HT-29 (cell line): ENCODE measurements at places on chromosomes 4 and X.

DNA sequence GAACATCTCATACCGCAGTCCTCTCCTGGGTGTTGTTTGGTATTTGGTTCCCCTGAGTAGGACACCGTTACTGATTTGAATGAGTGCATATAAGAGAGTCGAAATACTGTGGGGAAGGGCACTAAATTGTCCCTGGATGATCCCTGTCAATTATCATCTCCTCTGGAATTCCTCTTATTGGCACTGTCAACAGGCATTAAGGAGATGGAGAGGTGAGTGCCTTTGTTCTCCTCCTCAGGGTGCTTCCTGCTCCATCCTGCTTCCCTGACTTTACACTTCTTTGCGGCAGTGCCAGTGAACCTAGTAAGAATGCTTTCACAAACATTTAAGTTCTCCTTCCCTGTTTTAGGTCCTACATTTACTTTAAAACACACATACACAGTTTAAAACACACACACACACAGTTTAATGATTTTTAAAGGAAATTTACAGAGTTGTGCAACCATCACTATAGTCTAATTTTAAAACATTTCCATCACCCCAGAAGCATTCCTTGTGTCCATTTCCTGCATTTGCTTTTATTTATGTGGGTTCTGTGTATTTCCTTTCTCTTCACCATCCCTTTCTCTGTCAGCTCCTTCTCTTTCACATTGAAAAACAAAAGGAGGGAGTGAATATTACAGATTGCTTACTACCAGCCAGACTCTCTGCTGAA lies 20.9 kb upstream of the ZRSR2 start:
- no peak for DNase-seq

DNA sequence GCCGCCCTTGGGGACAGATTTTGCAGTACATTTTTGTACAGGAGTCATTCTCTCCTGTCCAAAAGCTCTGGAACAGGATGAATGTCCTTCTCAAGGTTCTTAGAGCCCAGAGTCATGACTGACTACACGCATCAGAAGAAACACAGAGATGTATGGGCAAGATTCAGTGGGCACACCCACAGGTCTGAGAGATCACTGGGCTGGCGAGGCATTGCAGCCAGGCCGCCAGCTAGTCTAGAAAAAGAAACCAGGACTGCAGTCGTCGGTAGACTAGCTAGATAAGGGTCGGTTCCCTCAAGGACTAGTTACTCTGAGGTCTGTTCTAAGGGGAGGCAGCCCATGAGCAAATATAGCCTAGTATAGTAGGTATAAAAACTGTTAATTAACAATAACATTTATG lies 19.8 kb downstream of the GBA3 start:
- DNase-seq, result no peak

DNA sequence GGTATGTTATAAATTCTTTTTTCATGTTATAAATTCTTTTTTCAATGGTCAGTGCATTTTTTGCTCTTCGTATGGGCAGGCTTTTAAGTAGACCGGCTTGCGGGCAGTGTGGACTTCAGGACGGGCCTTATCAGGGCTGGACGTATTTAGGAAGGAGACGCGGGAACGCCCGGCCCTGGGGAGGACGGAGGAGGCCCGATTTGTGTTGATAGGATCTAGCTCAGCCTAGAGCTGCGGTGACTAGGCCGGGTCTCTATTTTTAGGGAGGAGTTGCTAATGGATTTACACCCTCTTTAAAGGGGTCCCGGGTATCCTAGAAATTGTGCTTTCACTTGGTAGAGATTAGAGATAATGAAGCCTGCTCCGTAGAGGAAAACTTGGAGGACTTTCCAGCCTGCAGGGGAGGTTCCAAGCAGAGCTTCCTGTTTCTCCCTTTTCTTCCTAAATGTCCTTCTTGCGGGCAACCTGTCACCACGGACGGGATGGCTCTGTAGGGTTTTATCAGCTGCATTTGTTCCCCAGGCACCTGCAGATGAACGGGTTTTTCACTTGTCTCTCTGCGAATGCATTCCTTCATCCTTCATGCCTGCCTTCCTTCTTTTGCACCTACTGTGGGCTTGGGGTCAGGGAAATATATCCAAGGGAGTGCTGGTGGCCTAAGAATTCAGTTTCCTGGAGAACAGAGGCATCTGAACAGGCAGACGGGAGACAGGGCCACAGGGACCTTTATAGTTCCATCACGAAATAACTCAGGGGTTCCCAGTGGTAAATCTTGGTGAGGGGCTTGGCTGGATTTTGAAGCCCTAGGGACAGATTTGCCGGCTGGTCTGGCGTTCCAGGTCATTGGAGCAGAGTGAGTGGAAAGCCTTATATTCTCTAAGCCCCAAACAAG lies 1.4 kb downstream of the CD99 start:
- no peak for DNase-seq

- no peak for DNase-seq
These were observed 127.3 kb upstream of the AMOT start for GRCh38 chrX:112967903-112968302.

DNA sequence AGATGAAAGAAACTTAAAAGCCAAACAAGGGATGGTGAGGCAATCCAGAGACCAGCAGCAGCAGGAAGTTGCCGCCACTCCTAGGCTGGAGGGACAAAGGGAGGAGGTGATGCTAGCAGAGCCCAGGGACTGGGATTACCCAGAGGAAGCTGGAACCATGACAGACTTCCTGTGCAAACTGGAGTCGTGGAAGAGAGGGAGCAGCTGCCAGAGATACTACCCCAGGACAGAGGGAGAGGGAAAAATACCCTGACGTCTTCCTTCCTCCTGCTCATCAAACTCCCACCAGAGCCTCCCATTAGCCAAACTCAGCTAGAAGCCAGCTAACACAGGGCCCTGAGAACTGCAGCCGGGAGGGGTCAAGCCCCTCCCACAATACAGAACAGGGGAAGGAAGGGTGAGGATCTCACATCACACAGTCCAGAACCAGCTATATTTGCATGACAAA lies 101.2 kb upstream of the KLF3 start:
- no peak for DNase-seq

DNA sequence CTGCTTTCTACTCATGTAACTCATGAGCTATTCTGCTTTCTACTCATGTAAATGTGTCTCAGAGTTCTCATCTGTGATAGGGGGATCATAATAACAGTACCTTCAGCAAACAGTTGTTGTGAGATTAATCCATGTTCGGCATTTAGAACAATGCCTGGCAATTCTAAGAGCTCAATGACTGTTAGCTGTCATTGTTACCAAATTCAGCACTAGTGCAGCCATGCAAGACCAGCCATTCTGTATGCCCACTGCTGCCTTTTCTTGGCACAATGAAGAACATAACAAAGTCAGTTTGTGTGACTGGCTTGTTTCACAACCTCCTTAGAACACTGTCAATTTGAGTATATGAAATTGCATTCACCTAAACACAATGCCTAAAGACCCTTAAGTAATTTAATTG lies 163.2 kb downstream of the ANK2 start:
- DNase-seq, result no peak

GRCh38 chrX:18674788-18675735 lies 3.2 kb upstream of the RS1 start:
- peak; percentile 86 for DNase-seq

DNA sequence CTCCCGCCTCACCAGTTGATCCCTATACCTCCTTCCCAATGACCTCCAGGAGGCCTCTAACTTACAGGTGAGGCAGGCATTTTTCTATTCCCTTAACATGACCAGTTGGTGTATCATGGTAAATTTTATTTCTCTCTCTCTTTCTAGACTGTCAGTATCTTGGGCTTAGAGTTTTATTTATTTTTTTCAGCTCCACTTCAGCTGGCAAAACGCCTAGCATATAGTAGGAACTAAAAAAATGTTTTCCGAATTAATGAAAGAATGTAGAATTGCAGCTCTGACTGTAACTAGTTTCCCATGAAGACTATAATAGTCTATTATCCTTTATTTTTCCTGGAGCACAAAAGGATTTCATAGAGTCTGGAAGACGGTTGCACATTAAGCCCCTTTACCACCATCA lies 84.8 kb downstream of the PDE5A start:
- no peak for DNase-seq

GRCh38 chrX:53089224-53089842 lies 4.6 kb upstream of the KANTR start:
- DNase-seq, result peak; percentile 64

- no peak for DNase-seq
These were observed 21.3 kb downstream of the ZNF330 start for GRCh38 chr4:141241986-141242385.

DNA sequence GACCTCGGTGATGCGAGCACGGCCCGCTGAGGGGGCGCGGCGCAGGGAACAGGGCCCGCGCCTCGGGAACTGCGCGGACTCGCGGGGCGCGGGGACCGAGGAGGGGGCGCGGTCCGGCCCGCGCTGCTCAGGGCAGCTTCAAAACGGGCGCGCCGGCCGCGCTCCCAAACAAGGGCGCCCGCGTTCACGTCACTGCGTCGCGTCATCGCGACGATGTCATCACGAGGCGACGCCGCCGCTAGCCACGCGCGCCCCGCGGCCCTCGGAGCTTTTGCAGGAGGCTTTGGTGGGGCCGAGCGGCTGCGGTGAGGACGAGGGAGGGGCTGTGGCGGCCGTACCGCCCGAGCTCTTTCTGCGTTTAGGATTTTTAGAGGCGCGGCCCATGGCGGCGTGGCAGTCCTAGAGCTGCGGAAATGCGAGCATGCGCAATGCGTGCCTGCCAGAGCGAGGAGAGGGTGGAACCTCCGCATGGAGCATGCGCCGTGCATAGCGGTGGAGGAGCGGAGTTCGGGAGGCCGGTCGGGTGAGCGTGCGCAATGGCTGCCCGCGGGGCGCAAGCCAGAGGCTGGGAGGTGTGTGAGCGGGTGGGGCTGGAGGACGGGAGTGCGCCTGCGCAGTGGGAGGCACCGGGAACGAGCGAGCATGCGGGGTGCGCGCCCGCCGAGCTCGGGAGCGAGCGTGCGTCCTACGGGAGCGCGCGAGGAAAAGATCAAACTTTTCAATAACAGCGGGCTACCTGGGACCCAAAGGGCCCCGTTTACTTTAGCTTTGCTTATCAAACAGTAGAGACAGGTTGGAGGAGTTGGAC lies at the start of gene PPP2R3B:
PPP2R3B (minus strand) TSS at position 140 of the 808 bp plus-strand sequence. CDS start 216 bp downstream, outside the sequence.
- DNase-seq, result peak; percentile 96

DNA sequence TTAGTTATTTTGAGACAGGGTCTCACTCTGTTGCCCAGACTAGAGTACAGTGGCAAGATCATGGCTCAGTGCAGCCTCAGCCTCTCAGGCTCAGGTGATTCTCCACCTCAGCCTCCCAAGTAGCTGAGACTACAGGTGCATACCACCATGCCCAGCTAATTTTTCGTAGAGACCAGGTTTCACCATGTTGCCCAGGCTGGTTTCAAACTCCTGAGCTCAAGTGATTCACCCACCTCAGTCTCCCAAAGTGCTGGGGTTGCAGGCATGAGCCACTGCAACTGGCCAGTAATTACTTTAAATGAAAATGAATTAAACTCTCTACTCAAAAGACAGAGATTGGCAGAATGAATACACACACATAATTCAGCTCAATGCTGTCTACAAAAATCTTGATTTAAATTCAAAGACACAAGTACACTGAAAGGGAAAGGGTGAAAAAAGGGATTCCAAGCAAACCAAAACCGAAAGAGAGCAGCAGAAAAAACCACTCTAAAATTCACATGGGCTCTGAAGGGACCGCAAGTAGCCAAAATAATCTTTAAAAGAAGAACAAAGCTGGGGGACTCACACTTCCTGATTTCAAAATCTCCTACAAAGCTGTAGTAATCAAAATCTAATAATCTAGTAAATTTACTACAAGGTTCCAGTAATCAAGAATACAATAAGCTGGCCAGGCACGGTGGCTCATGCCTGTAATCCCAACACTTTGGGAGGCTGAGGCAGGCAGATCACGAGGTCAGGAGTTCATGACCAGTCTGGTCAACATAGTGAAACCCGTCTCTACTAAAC lies 11.8 kb upstream of the SPON2 start:
- DNase-seq, result no peak

- DNase-seq, result no peak
These were observed 7.4 kb upstream of the TBC1D25 start for GRCh38 chrX:48532161-48532560.

DNA sequence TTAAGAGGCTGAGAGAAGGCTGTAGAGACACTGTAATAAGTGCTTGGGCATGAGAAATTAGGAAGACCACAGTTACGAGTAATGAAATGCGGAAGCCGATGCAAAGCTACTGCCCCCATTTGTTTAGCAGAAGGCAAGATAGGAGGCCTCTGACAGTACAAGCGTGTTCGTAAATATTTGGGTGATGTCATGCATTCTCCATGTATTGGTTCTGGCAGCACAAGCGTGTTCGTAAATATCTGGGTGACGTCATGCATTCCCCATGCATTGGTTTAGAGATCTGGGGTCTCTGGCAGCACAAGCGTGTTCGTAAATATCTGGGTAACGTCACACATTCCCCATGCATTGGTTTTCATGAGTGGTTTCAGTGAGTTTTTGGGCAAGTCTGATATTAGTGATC lies 661.5 kb upstream of the FRG1 start:
- DNase-seq, result no peak

DNA sequence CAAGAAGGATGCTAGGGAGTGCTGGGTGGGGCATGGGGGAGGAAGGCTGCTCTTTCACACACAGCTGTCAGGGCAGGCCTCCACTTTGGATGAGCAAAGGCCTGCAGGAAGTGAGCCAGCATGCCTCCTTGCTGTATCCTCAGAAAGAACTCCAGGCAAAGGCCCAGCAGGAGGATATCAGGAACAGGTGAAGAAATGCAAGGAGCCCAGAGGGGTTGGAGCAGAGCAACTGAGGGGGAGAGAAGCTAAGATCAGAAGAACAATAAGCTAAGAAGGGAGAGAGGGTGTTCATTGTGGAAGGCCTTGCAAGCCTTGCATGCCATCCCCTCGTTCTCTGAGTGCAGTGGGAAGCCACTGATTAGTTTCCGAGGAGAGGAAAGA lies 115.1 kb downstream of the CAMK2D start:
- peak; percentile 69 for DNase-seq

DNA sequence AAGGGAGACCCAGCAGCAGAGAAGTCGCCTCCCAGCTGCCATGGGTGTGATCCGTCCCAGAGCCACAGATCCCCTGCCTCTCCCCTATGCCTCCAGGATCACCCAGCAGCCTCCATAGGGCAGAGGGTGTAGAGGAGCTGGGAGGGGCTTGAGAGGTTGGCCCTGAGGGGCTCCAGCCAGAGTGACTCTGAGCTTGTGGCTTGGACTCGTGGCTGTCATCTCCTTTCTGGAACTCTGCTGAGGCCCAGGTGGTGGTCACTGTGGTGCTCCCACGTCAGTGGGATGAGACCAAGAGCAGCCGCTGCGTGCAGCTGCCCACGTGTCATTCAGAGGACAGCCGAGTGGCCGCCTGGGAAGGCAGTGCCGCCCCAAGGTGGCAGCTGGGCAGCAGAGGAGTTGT lies 4.2 kb downstream of the TACC3 start:
- DNase-seq, result no peak

DNA sequence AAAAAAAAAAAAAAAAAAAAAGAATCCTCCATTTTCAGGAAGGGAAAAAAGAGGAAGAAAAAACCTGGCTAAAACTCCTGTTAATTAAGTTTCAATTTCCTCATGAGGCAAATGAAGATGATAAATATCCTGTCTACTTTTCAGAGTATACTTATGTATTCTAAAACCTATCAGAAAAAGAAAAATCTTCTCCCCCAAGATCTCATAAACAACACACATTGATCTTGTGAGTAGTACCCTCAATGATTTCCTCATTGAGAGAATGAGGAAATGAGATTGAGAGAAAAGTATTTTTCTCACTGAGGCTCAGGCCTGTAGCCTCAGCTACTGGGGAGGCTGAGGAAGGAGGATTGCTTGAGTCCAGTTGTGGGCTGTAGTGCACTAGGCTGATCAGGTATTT lies 146.7 kb downstream of the TET2 start:
- no peak for DNase-seq
